A549 treated with CORT108297 at 1 μM for 4 hours (cell line): ENCODE measurements at places on chromosomes 12 and 14. TPM values are rescaled to one million over a fixed set of nuclear protein-coding genes. Genes with fewer than 3 reads are reported as not detected.

Gene GLT8D2
- total RNA-seq: 0.25 to 0.35 TPM (median 0.28 TPM) in 5 replicates

Gene NTF3
- total RNA-seq: not detected in 5 replicates

Gene CLEC9A
- not detected in 5 replicates for total RNA-seq

Gene CLEC4D
- total RNA-seq: not detected in 5 replicates

Gene FZD10
- not detected in 5 replicates for total RNA-seq
